ENCODE measurements at places on chromosomes 3 and 15.

GRCh38 chr3:54356261-54357045 is 234.1 kb downstream of the CACNA2D3 start:
- no peak for DNase-seq

GRCh38 chr3:77588863-77589262 is 549.0 kb downstream of the ROBO2 start:
- no peak for DNase-seq

DNA sequence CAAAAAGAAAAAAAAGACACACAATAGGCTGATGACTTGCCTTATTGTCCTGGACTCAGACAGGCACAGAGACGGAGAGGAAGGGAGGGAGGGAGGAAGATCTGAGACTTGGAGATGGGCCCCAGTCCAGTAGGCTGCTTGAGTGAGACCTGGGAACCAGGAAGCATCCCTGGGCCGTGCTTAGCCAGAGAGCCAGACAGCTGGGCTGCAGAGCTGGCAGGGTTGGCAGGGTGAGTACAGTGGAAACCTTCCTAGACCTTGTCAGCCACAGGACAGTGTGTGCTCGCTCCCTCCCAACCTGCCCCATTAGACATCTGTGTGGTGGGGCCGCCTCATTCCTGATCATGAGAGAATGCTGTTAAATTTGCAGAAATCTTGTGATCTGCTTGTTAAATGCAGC is 107.9 kb upstream of the ALDH1A3 start:
- no peak for DNase-seq

- DNase-seq = no peak
These were observed 113.3 kb upstream of the MBNL1 start for GRCh38 chr3:152155246-152156020.

DNA sequence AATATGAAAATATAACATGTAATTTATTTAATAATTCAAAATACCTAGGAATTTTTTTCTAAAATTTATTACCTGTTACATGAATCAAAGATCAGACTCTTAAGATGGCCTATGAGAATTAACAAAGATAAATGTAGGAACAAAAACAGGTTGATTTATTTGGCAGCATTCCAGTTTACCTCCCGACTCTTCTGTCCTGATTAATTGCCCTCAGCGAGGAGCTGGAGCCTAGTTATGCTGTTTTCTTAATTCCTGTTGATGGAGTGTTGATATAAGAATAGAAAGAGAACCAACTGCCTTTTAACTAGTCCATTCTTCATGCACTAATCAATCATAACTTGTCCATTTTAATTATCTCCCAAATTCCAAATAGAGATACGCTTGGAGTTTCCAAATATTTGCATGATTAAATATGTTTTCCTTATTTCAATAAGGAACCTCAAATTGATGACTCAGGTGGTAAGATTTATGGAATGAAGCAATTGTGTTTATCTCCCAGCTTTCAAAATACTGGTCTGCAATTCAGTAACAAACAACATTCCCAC is 10.6 kb upstream of the CPB1 start:
- no peak for DNase-seq

DNA sequence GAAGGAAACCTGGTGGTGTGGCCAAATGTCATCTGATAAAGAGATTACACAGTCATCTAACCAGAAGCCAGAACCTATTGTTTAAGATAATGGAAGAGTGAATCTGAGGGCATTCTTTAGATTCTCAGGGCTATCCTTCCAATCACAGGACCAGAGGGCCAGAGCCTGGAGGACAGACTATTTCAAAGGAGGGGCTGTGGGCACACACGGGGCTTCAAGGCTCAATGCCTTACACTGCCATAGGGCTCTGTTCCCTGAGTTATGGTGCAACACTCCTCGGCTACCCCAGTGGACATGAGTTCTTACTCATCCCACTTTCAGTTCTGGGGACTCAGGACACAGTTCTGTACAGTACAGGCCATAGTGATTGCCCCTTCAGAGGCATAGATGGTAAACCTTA is 343.9 kb upstream of the ALCAM start:
- peak; percentile 34 for DNase-seq

- peak; percentile 93 for DNase-seq
These were observed 609 bp downstream of the RNF13 start for GRCh38 chr3:149813367-149814281.

DNA sequence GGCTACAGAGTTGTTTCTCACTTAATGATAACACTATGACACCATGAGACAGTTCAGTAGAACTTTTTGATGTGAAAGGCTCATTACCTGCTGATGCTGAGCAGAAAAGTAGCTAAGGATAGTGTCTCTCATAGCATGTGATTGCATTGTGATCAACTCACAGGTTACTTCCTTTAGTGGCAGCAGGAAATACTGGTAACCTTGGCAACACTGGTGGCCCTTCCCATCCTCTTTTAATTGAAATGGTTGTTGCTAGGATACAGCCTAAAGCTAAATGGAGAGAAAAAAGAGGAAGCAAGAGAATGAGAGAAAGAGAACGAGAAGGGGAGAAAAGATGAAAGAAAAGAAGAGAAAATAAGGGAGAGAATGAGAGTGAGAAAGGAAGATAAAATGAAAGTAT is 204.7 kb upstream of the GAP43 start:
- no peak for DNase-seq

GRCh38 chr3:30475038-30475808 is 131.2 kb upstream of the TGFBR2 start:
- DNase-seq = no peak

DNA sequence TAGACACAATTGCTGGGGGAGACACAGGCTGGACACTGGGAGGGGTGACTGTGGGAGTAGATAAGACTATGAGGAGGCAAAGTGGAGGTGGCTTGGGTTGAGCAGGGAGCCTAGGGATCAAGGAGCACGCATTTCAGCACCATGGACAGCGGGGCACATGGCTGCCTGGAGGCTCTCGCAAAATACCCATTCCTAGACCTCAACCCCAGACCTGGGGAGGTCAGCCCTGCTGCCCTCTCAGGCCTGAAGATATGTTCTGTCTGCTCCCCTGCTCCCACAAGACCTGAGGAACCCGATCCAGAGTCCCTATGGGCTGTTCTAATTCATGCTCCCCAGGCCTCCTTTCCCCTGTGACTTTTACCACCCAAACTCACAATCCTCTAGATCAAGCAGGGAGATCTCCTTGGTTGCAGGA is 16.0 kb upstream of the CPEB1 start:
- peak; percentile 84 for DNase-seq

DNA sequence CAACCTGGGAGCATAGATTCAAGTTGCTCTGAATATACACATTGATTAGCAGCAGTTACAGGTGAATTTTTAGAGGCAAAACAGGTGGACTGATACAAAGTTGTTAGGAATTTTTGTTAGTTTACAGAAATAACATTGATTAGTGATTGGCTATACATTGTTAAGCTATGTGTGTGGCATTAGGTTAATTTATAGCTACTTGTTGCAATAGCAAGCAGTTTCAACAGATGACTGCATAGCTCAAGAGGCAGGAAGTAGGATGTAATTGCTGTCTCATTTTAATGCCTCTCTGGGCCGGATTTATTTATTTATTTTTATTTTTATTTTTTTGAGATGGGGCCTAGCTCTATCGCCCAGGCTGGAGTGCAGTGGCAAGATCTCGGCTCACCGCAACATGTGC is 99.7 kb downstream of the TCF12 start:
- DNase-seq = no peak

GRCh38 chr3:165805946-165806561 is 31.2 kb downstream of the BCHE start:
- DNase-seq = no peak

DNA sequence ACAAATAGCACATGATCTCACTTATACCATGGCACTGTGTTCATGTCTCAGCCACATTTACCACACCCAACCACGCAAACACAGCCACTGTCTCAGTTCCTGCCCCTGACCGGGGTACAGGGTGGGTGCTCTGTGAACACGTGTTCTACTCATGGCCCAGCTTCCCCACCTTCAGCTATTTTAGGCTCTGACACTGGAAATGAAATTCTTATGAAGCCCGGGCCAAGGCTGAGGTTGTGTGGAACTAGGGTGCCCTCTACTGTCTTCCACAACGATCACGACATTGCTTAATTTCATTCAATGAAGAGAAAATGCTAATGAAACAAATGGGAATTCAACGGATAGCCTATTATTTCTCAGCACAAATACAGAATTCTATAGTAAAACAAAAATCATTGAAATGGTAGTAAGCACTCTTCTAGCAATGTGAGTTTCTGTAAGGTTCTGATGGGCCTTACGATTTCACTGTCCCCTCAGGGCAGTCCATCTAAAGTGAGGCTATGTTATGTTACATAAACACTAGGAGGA is 2.1 kb upstream of the GABRA5 start:
- DNase-seq = peak; percentile 61

DNA sequence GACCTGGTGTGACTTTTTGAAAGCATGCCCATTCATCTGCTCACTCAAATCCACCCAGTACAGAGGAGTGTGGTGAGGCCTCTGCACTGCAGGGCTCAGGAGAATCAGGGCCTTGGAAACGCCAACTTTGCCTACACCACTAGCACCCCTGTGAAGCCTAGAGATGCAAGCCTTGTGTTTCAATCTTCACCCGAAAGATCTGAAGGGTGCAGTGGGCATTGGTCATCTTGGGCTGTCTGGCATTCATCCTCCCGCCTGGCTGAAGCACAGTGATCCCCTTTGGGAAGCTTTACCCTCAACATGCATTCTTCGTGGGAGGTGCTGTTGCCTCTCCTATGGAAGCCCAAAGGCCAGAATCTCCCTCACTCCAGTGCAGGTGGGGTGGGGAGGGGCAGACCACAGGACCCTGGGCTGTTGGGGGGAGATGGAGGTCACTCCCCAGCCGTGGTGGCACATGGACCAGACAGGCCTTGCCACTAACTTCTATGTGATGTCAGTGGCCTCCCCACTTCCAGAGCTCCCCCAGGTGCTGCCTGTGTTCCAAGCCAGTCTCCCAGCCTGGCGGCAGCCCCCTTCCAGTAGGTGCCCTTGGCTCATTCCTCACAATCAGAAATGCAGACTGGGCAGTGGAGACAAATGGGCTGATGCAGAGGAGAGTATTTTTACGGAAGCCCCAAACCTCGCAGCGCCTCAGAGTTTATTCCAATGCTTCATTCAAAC is 92.5 kb downstream of the ADAMTS17 start:
- no peak for DNase-seq

- DNase-seq = no peak
These were observed 11.5 kb upstream of the NEK10 start for GRCh38 chr3:27380433-27381357.

DNA sequence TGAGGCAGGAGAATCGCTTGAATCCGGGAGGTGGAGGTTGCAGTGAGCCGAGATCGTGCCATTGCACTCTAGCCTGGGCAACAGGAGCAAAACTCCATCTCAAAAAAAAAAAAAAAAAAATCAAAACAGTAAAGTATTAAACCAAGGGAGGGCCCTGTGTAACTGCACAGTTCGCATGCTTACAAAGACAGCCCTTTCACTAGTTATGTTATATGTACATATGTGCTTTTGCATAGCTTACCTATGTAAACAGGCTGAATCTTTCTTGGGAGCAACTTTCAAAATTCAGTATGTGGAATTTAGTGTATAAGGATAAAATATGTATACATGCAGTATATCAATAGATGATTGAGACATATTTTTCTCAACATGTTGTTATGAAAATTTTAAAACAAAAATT is 16.1 kb upstream of the SLMAP start:
- no peak for DNase-seq

- no peak for DNase-seq
These were observed 3.0 kb upstream of the COL8A1 start for GRCh38 chr3:99635348-99635747.

DNA sequence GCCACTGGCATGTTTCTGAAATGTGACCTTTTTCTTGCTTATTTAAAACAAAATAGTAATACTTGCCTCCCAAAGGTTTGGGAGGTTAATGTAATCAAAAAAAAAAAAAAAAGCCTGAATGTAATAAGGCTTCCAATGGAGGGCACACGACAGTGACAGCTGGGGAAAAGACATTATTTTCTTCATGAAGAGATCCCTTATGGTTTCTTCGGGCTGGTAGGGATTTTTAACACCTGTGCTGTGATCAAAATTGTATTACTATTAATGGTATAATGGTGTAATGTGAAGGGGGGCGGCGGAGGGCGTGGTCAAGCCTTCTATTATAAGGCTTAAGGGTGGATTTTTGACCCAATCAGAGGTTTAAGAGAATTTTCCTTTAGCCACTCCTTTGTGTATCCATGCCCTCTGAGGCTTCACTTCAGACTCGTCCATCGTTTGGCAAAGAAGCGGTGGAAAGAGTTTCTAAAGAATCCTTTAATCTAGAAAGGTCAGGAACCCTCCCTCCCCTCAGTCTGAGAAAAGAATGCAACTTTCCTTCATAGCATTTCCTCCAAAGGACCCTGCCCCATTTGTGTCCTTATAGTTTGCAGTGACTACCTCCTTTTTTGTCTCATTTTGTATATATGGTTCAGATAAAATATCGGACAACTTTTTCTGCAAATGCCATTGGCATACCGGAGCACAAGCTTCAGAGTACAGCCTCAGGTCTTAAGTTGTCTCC is 89.5 kb upstream of the CHD2 start:
- DNase-seq = peak; percentile 49

DNA sequence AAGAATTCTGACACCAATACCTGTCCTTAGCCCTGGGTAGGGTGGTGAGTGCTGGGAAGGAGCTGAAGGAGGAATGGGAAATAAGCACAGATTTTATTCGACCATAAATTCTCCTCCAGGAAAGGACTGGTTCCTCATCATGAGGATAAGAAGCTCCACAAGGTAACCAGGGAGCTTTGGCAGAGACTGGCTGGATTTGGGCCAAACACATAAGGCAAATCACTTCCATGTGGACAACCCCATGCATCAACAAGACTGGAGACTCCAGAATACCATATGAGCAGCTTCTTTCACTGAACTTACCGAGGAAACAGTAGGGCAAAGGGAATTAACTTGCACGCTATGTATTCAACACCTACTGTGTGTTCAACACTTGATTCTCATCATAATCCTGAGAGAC is 312.5 kb downstream of the NTRK3 start:
- no peak for DNase-seq

- no peak for DNase-seq
These were observed 178.8 kb downstream of the CHST2 start for GRCh38 chr3:143298380-143298779.

- peak; percentile 13 for DNase-seq
These were observed 4.3 kb downstream of the RYR3 start for GRCh38 chr15:33315044-33315443.

DNA sequence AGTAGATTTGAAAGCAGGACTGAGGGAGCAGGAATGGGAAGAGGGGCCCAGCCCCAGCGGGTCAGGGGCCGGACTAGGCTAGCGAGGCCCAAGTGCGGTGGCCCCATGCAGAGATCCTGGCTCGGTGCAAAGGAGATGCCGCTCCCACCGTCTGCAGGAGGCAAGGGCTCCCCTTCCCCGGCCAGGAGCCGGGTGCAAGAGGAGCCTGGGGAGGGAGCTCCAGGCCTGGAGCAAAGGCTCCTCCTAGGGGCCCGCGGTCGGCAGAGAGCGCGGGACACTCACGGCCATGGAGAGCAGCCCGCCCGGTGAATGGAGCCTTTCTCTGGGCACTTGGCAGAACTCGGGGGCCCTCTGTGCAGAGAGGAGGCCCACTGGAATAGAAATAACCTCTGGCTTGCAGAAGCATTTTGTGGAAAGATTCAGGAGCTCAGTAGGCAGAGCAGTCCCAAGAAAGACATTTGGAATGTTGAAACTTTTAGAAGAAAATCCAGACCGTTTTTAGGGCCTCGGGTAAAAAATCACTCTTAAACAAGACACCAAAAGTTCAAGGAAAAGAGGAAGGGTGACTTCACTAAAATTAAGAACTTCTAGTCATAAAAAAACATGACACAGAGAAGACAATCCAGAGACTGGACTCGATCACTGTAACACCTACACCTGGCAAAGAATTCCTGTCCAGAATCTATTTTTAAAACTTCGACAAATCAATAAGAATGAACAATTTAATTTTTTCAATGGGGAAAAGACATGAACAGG is 43.0 kb upstream of the USP3 start:
- DNase-seq = peak; percentile 72

- DNase-seq = peak; percentile 40
These were observed 277.5 kb upstream of the RGMA start for GRCh38 chr15:93366387-93367100.
